ENCODE measurements at places on chromosomes 6 and 20.

GRCh38 chr20:25033265-25033923, 24.5 kb downstream of the ACSS1 start:
- no peak for DNase-seq

GRCh38 chr6:161073930-161074329, 82.4 kb downstream of the MAP3K4 start:
- DNase-seq = no peak

DNA sequence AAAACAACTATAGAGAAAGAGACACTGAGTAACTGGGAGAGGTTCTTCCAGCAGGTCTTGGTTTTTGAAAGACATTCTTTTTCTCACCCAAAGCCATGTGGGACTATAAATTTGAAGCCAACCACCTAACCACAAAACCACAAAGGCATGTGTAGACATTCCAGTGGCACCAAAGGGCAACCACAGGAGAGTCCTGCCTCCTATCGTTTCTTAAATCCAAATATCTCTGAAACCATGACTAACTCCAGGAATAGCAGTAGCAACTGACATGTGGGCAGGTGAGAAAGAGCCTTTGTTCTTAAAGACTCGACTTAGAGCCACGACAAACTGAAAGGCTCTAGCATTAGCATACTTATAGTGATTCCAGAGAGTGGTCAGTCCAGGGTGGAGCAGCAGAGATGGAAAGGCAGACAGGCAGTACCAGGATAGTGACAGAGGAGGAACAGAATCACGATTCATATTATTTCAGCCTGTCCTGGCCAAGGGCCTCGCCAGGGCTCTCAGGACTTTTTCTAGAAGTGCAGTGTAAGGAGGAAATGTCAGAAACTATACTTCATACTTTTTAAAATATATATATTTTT, 9.4 kb upstream of the COL9A1 start:
- DNase-seq = no peak

- no peak for DNase-seq
Observed at GRCh38 chr6:35086636-35087360, 54.3 kb downstream of the TCP11 start.

GRCh38 chr20:52704553-52704952, 267.6 kb upstream of the TSHZ2 start:
- DNase-seq = no peak

DNA sequence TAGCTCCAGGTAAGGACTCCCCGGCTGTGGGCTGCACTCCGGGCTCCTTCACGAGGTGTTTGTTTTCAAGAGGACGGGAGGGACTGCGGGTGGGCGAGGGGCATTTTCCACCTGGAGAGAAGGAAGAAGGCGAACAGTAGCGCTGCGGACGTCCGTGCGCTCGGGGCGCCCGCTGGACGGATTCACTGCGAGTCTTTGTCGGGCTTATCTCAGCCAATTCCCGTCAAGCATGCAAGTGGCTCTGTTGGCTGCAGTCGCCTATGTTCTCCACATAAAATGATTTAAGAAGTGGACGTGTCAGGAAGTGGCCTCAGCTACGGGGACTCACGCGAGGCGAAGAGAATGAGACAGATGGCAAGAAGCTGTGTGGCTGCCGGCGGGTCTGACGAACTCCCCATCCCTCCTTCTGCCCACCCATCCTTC, 332 bp downstream of the GRIK2 start:
- DNase-seq = no peak

Measured in cortex of kidney (tissue), 1 donor.